Non-pigmented ciliary epithelial cell (primary cell): ENCODE measurements at places on chromosomes 1 and 21.

GRCh38 chr1:110916669-110917306, 43.8 kb downstream of the CD53 start:
- DNase-seq, result no peak

- DNase-seq, result peak; percentile 36
Observed at GRCh38 chr1:2330519-2331199, 60.7 kb downstream of the MORN1 start.

- no peak for DNase-seq
Observed at GRCh38 chr21:41687633-41688032, 79.2 kb downstream of the RIPK4 start.

- DNase-seq, result no peak
Observed at GRCh38 chr1:232108598-232108997, 482.0 kb downstream of the DISC1 start.

DNA sequence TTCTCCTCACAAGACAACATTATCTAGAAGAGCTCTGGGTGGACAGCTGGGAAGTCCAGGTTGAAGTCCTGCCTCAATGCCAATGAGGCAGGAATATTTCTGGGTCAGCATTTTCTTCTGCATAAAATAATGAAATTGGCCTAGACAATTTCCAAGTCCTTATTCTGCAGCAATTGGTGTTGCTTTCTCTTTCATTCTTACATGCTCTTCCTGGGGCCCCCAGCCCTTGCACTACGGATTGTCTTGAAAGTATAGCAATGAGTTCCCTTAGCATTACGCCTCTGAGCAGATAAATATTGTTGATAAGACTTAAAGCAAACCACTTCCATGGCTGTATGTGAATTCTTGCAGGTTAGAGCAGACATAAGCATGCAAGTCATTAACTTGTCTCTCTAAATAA, 188.5 kb downstream of the TGFBR3 start:
- DNase-seq, result no peak

DNA sequence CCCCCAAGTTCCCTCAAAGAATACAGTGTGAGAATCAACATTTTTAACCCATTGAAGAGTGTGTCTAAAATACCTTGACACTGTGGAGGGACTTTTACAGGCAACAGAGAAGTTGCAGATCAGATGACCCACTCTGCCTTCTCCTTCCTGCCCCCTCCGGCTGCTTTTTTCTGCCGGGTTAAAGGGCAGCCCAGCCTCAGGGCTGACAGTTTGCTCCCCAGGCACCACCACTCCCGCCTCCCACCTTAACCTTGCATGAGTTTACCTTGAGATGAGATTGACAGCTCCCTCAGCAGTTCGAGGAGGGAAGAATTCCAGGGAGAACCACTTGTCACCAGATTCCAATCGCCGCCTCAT, 3.2 kb downstream of the MTHFR start:
- no peak for DNase-seq
